ENCODE measurements at places on chromosomes 4 and X. TPM values are rescaled to one million over a fixed set of nuclear protein-coding genes. Genes with fewer than 3 reads are reported as not detected.

- H3K27me3 ChIP-seq = no peaks in the 10 kb centered on the region
- no peak overlapping the region for H3K4me3 ChIP-seq
- DNase-seq = no peak
- no peak overlapping the region for H3K27ac ChIP-seq
- H3K36me3 ChIP-seq = peaks cover 5% of the 10 kb centered on the region
These were observed 85.0 kb upstream of the FAM241A start for GRCh38 chr4:112060212-112060611.

DNA sequence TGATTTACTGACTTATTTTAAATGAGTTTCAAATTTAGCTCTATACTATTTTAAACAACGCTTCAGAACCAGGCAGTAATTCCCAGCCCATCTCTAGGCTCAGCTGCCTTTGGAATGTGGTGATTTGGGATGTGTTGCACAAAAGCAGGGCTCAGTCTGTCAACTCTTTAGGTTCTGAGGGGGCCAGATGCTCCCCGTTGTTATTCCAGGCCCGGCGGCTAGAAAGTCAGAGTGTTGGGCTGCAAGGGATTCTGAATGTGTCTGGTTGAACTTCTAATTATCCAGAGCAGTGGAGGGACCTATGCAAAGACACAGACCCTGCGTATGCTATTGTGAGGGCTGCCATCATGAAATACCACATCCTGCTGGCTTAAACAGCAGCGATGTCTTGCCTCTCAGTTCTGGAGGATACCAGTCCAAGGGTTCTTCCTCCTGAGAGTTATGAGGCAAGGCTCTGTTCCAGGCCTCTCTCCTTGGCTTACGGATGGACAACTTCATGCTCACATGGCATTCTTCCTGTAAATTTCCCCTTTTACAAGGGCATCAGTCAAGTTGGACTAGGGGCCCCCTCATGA is 123.2 kb upstream of the TRIM2 start:
- no peak for DNase-seq
- H3K36me3 ChIP-seq = no peaks in the 10 kb centered on the region
- H3K27ac ChIP-seq = no peak overlapping the region
- no peak overlapping the region for H3K4me3 ChIP-seq

DNA sequence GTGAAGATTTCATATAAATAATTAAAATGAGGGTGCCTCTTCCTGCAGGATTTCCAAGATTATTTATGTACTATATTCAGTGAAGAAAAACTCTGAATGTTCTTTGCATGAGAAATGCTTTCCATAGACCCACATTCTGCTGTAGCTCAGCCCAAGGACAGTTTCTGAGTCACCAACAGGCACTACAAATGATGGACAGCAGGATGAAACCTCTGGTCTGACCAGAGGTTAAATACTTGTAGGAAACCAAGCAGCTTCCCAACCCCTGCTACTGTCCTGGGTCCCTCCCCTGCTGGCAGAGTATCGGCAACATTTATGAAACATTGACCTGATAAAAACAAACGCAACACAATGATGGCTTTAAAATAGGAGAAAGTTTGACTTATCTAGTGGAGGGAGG is 73.1 kb downstream of the CXXC4 start:
- no peak overlapping the region for H3K27ac ChIP-seq
- H3K4me3 ChIP-seq = no peak overlapping the region
- peaks cover 11% of the 10 kb centered on the region for H3K4me1 ChIP-seq
- DNase-seq = no peak
- no peaks in the 10 kb centered on the region for H3K36me3 ChIP-seq

GRCh38 chr4:158255727-158256324 is 45.5 kb downstream of the TMEM144 start:
- no peak overlapping the region for H3K27ac ChIP-seq
- no peak overlapping the region for H3K4me3 ChIP-seq
- H3K36me3 ChIP-seq = no peaks in the 10 kb centered on the region
- DNase-seq = no peak
- no peaks in the 10 kb centered on the region for H3K27me3 ChIP-seq

Gene HSD17B13
- not detected for total RNA-seq

- no peaks in the 10 kb centered on the region for H3K27me3 ChIP-seq
- peaks cover 14% of the 10 kb centered on the region for H3K4me1 ChIP-seq
- peak overlapping the region; percentile 25 for H3K4me3 ChIP-seq
- no peak overlapping the region for H3K27ac ChIP-seq
These were observed 101.1 kb downstream of the TSPAN5 start for GRCh38 chr4:98557194-98557892.

DNA sequence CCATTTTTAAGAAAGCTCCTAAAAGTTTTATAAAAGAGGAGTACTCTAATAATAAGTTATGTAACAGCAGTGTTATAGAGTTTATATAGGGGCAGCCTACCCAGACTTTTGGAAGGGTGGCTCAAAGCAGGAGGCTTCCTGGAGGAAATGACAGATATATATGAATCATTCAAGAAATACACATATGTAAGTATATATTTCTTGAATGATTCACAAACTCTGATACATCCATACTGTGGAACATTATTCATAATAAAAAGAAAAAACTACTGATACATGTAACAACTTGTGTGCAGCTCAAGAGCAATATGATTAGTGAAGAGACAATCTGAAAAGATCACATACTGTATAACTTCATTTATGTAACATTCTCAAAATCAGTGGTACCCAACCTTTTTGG is 166.2 kb downstream of the WDFY3 start:
- no peak overlapping the region for H3K27ac ChIP-seq
- no peaks in the 10 kb centered on the region for H3K4me1 ChIP-seq
- no peaks in the 10 kb centered on the region for H3K27me3 ChIP-seq
- no peak overlapping the region for H3K4me3 ChIP-seq

DNA sequence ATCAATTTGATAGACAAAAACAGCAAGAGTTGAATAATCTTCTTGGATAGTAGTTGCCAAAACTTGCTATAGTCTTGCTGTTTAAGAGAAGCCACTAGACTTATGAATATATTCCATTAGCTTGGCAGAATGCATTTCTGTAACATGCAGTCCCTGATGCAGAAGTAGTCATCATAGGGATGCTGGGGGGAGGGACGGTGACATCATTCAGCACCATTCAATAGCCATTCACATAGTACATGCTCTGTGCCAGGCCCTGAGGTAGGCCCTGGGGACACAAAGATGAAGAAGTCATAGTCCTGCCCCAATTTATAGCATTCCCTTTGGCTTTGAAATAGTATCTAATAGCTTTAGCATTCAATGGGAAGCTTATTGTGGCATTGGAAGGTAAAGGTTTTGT is 185.5 kb upstream of the AFF2 start:
- H3K36me3 ChIP-seq = no peaks in the 10 kb centered on the region
- no peaks in the 10 kb centered on the region for H3K4me1 ChIP-seq
- no peak overlapping the region for H3K4me3 ChIP-seq
- no peaks in the 10 kb centered on the region for H3K27me3 ChIP-seq
- DNase-seq = no peak
- no peak overlapping the region for H3K27ac ChIP-seq

Gene EDA2R
- 8.3 TPM for total RNA-seq

DNA sequence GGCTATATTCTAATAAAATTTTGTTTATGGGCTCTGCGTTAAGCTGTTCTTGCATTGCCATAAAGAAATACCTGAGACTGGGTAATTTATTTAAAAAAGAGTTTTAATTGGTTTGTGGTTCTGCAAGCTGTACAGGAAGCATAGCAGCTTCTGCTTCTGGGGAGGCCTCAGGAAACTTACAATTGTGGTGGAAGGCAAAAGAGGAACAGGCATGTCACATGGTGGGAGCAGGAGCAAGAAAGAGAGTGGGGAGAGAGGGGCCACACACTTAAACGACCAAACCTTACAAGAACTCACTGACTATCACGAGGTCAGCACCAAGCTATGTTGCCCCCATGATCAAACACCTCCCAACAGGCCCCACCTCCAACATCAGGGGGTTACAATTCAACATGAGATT is 74.0 kb downstream of the FHDC1 start:
- H3K4me3 ChIP-seq = no peak overlapping the region
- H3K27me3 ChIP-seq = no peaks in the 10 kb centered on the region
- H3K36me3 ChIP-seq = peaks cover 13% of the 10 kb centered on the region
- no peak for DNase-seq

DNA sequence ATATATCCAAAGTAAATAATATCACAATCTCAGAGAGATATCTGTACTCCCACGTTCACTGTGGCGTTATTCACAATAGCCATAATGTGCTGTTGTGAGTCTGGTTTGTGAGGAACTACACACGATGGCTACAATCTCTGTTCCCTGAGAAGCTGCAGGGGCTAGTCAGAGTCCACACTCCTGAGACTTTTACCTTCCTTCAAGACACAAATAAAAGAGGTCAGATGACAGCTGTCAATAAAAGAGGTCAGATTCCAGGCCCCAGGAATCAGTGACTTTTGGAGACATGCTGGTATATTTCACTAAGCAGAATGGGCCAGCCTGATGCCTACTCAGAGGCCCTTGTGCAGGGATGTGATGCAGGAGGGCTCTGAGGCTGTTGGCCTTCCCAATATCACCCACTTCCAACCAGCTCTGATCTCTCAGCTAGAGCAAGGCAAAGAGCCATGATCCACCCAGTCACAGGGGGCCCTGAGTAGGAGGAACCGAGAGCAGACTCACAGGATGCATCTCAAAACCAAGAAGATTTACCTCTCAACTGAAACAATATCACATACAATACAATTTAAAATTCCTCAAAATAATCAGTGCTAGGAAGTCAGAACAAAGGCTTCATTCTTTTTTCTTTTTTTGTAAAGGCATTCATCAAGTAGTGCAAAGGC is 13.8 kb downstream of the FRYL start:
- H3K4me3 ChIP-seq = no peak overlapping the region
- no peaks in the 10 kb centered on the region for H3K36me3 ChIP-seq
- no peaks in the 10 kb centered on the region for H3K4me1 ChIP-seq

GRCh38 chr4:145308598-145308997 is 128.2 kb upstream of the OTUD4 start:
- no peaks in the 10 kb centered on the region for H3K36me3 ChIP-seq
- H3K27me3 ChIP-seq = no peaks in the 10 kb centered on the region
- H3K27ac ChIP-seq = no peak overlapping the region
- no peak for DNase-seq
- H3K4me1 ChIP-seq = no peaks in the 10 kb centered on the region

Gene MAGEA12
- not detected for total RNA-seq

Gene PAGE5
- not detected for total RNA-seq

DNA sequence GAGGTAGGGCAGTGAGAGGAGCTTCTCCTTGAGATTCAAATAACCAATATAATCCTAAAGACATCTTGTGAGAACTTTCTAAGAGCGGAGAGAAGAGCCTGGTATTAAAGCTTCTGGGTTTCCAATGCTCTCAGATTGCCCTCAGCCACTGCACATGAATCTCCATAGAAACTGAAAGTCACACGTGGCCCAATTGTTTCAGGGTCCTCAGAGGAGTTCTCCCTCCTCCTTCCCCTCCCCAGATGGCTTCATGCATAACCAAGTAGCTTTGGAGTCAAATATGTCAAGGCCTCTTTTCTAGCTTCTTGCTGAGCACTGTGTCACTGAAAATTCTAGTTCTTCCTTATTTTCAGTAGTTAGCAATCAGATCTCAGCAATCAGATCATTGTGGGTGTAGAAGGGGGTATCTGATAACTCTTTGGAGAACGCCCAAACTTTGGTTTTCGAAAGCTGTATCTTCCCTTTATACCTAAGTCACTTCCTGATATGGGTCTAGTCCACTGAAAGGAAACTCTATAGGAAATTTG is 2.2 kb downstream of the BTK start:
- H3K27ac ChIP-seq = no peak overlapping the region
- no peak for DNase-seq
- no peaks in the 10 kb centered on the region for H3K27me3 ChIP-seq
- no peaks in the 10 kb centered on the region for H3K36me3 ChIP-seq
- no peak overlapping the region for H3K4me3 ChIP-seq

DNA sequence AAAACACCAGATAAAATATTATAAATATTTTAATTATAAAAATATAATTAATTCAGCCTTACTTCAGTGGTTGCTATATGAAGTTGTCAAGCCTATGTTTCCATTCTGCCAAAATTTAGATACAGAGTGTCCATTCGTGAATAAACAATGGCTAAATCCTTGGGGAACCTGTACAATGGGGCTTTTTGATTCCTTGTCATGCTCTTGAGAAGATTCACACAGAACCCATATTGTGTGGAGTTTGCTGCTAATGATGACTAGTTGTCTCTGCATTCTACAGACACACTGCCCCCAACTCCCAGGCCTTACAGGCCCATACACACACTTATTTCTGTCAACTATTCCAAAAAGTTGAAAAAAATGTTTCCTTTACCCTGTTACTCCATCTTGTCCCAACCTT is 33.4 kb upstream of the MAGEC2 start:
- no peaks in the 10 kb centered on the region for H3K27me3 ChIP-seq
- no peak overlapping the region for H3K4me3 ChIP-seq
- H3K4me1 ChIP-seq = no peaks in the 10 kb centered on the region
- no peak for DNase-seq

- H3K4me3 ChIP-seq = no peak overlapping the region
- H3K27ac ChIP-seq = no peak overlapping the region
- H3K27me3 ChIP-seq = no peaks in the 10 kb centered on the region
- DNase-seq = no peak
These were observed 104.8 kb downstream of the SYTL5 start for GRCh38 chrX:38111196-38111595.

Gene WDR17
- total RNA-seq = 2.0 TPM

GRCh38 chr4:146478009-146478408 is 43.7 kb downstream of the SLC10A7 start:
- no peaks in the 10 kb centered on the region for H3K36me3 ChIP-seq
- no peak for DNase-seq
- no peak overlapping the region for H3K4me3 ChIP-seq

DNA sequence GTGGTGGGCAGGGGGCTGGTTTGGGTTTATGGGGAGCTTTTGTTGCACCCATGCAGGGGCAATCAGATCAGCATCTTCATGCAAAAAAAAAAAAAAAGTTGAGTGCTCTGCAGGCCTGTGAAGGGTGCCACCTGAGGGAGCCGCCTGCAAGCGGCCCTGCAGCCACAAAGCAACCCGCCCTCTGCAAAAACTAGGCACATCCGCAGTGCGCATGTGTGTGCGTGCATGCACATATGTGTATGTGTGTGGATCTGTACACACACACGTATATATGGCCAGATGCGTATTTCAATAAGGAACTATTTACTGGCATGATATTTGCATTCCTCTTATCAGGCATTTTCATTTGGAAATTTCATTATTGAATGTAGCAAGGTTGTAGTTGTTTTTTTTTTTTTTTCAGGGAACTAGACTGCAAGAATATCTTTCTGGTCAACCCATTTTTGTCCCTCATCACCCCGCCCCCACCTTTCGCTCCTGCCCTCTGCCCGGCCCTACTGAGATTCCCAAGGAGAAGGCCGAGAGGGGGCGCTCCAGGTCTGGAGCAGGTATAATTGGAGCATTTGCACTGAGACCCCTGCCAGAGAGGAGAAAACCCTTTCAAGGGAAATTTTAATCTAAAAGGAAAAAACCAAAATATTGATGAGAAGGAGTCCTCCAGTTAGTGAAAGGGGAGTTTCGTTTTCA is 18.1 kb downstream of the CCNQ start:
- H3K4me1 ChIP-seq = no peaks in the 10 kb centered on the region
- H3K27me3 ChIP-seq = no peaks in the 10 kb centered on the region
- DNase-seq = peak; percentile 61
- H3K4me3 ChIP-seq = no peak overlapping the region

Measured in H9 (cell line).